ENCODE measurements at places on chromosomes 5 and 9. TPM values are rescaled to one million over a fixed set of nuclear protein-coding genes. Genes with fewer than 3 reads are reported as not detected.

Gene TRMO
- 6.8 TPM for total RNA-seq

Gene LCN10
- total RNA-seq = not detected

Gene DBH
- 0.08 TPM for total RNA-seq

Gene SPAAR
- total RNA-seq = 32.0 TPM

Gene MVB12B
- total RNA-seq = 18.8 TPM

Gene DYNC2I2
- total RNA-seq = 35.4 TPM

Gene PAX5
- 1.3 TPM for total RNA-seq

Gene BAAT
- total RNA-seq = not detected

Gene PLPPR1
- 0.15 TPM for total RNA-seq

Gene LMNB1
- 69.8 TPM for total RNA-seq

Gene DDX46
- 59.4 TPM for total RNA-seq

Gene SLC25A2
- 0.62 TPM for total RNA-seq

- DNase-seq = no peak
- H3K4me3 ChIP-seq = no peak overlapping the region
- no peaks in the 10 kb centered on the region for H3K4me1 ChIP-seq
- no peaks in the 10 kb centered on the region for H3K27me3 ChIP-seq
- peaks cover 24% of the 10 kb centered on the region for H3K36me3 ChIP-seq
These were observed 14.4 kb downstream of the HNRNPK start for GRCh38 chr9:83965350-83966208.

GRCh38 chr5:92364986-92365550 lies 982.0 kb upstream of the ARRDC3 start:
- DNase-seq = no peak
- H3K4me3 ChIP-seq = no peak overlapping the region
- H3K27me3 ChIP-seq = no peaks in the 10 kb centered on the region

DNA sequence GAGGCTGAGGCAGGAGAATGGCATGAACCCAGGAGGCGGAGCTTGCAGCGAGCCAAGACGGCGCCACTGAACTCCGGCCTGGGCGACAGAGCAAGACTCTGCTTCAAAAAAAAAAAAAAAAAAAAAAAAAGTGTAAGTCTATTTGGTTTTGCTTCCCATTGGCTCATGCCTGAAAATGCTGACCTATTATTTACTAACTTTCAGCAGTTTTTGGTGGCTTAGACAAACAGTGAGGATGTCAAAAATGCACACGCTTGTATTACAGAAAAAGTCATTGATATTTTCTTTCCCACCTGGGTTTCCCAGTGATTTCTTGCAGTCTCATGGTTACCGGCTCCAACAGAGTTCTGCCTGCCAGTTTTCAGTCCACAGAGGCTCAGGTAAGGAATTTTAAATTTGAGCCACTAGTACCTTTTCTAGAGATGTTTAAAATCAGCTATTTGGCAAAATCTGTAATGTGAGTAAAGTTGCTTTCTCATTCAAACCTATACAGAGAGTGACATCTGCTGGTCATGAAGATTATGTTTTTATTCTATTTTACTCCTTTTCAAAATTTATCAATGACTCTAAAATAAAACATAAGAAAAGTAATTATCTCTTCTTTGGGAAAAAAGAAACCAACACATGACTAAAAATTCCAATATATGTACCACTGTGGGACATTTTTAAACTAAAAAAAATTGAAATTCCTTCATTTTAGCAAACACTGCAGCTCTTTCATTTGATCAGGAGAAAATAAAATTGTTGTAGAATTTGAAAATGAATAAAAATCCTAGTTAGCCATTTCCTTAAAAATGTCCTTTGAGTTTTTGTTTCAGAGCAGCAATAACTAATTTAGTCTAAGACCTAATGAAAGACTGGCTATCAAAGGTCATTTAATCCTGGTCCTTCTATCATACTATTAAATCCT lies 8.8 kb downstream of the FAM200C start:
- DNase-seq = no peak
- no peak overlapping the region for H3K27ac ChIP-seq
- no peak overlapping the region for H3K4me3 ChIP-seq
- no peaks in the 10 kb centered on the region for H3K27me3 ChIP-seq
- H3K36me3 ChIP-seq = peaks cover 6% of the 10 kb centered on the region

DNA sequence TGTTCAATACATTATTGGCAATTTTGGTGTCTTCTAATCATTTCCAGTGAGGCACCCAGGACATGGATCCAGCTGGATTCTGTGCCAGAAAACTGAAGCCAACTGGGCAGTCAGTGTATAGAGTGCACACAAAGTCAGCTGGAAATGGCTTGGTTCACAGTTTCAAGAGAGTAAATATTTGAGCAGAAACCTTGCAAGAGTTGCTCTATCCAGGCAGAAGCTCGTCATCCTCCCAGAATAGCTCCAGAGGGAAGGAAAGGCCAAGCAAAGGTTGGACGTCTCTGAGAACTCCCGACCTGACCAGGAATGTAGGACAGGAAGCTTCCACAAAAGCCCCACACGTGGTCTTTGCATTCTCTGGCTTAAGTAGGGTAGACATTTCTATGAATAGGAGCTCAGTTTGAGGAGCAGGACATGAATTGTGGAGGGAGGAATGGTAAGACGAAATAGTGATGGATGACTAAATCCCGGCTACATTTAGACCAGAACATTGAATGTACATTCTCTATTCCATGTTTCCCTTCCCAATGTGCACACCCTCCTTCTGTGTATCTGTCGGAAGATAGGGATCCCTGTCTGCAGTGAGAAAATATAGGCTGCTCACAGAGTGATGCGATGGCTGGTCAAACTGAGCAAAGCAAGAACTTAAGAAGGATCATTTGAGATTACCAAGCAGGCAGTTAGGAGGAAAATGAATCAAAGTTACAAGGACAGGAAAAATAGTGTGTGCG lies 72.7 kb upstream of the FCN2 start:
- H3K27me3 ChIP-seq = no peaks in the 10 kb centered on the region
- H3K4me3 ChIP-seq = no peak overlapping the region
- DNase-seq = no peak

- peaks cover 25% of the 10 kb centered on the region for H3K36me3 ChIP-seq
- DNase-seq = no peak
- H3K4me3 ChIP-seq = no peak overlapping the region
- no peaks in the 10 kb centered on the region for H3K4me1 ChIP-seq
These were observed 66.0 kb downstream of the AMBP start for GRCh38 chr9:114012126-114012525.

DNA sequence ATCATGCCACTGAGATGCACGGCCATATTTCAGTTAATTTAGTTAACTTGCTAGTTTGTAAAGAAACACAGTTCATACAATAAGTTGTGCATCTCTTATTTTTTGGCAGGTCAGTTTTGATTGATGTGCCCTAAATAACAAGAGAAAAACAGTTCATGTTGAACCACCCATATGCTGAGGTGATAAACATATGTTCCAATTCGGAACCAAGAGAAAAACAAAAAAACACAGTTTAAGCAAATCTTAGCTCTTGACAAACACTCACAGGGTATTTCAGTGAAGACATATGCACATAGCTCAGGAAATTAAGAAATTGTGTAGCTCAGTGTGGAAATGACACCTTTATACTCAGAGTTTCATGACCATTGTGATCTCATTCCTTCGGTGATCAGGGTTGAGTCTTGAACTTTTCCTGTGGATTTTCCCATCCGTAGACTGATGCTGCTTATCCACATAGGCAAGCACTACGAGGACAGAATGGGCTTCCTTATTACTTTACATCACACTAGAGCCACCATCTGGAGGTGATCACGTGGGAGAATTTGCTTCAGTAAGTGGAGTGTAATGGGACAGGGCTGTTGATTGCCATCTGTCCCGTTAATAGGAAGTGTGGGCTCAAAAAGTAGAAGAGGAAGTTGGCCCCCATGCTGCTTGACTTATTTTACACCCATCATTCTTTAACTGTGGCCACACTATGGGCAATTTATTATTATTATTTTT lies 773.0 kb downstream of the MTRR start:
- no peaks in the 10 kb centered on the region for H3K4me1 ChIP-seq
- no peak overlapping the region for H3K27ac ChIP-seq
- no peaks in the 10 kb centered on the region for H3K27me3 ChIP-seq
- no peak overlapping the region for H3K4me3 ChIP-seq
- DNase-seq = no peak

DNA sequence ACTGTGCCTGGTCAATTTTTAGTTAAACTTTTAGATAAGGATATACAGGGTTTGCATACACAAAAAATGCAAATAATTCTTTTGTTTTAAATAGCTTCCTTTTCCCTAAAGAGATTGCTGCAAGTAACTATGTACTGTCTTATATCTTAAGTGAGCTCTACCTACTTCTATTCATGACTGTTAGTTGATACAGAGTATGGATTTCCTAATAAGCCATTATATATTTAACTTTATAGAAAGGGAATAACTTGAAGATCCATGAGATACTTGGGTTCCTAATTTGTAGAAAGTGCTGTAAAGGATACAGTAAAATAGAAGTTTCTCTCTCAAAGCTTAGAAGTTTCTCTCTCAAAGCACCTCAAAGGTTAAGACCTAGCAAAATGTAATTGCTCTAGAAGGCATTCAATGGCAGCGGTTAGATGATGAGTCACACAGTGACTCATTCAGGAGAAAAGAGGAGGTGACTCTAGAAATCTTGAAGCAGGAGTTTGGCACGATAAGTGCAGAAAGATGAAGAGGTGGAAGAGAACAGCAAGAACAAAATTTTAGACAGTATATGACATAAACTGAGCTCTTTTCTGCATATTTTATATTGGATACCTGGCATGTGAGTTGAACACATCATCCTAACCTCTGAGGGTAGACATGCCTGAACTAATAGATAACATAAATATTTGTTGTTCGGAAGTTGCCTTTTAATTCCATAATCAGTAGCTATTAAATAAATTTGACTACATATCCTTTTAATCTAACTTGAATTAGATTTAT lies 5.5 kb upstream of the DNAJC21 start:
- no peaks in the 10 kb centered on the region for H3K27me3 ChIP-seq
- H3K4me1 ChIP-seq = no peaks in the 10 kb centered on the region
- H3K36me3 ChIP-seq = peaks cover 6% of the 10 kb centered on the region
- no peak for DNase-seq
- H3K27ac ChIP-seq = no peak overlapping the region

- peaks cover 2% of the 10 kb centered on the region for H3K4me1 ChIP-seq
- H3K36me3 ChIP-seq = no peaks in the 10 kb centered on the region
- H3K4me3 ChIP-seq = no peak overlapping the region
- H3K27me3 ChIP-seq = peaks cover 2% of the 10 kb centered on the region
These were observed 5.1 kb upstream of the WDR5 start for GRCh38 chr9:134130503-134131375.

DNA sequence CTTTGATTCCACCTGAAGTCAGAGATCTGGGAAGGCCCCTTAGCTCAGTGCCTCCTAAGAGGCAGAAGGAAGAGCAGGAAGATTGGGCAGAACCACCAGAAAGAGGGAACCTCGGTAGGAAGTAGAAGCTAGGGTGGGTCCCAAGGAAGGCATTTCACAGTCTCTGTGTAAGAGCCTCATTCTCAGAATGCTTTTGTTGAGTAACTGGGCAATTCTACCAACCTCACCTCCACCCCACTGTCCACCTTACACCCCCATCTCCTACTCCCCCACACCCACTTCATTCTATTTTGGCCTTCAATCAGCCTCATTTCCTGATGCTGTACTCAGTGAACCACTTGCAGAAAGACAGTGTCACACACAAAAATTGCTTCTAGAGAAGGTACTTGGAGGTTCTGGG lies 3.5 kb downstream of the HBEGF start:
- peak overlapping the region; percentile 73 for H3K4me3 ChIP-seq
- peaks cover 49% of the 10 kb centered on the region for H3K4me1 ChIP-seq
- no peak overlapping the region for H3K27ac ChIP-seq
- H3K27me3 ChIP-seq = peaks cover 8% of the 10 kb centered on the region
- DNase-seq = no peak
- peaks cover 24% of the 10 kb centered on the region for H3K36me3 ChIP-seq

- no peak for DNase-seq
- no peaks in the 10 kb centered on the region for H3K4me1 ChIP-seq
- peaks cover 2% of the 10 kb centered on the region for H3K27me3 ChIP-seq
- no peak overlapping the region for H3K4me3 ChIP-seq
These were observed 59.5 kb upstream of the TMEM215 start for GRCh38 chr9:32723789-32724325.

DNA sequence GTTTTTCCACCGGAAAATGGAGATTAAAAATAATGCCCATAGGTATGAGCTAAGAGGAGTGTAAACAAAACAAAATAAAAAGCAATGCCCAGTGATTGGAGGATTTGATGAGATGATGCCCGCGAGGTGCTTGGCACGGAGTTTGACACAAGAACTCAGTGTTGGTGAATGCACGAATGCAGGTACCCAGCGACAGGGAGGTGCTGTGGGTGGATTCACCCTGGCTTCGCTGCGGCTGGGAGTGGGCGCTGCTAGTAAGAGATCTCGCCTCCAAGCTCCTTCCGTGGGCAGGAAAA lies 526 bp upstream of the STXBP1 start:
- DNase-seq = no peak
- H3K27ac ChIP-seq = peak overlapping the region; percentile 88

- H3K27ac ChIP-seq = no peak overlapping the region
- H3K4me1 ChIP-seq = peaks cover 10% of the 10 kb centered on the region
- no peak overlapping the region for H3K4me3 ChIP-seq
- no peaks in the 10 kb centered on the region for H3K36me3 ChIP-seq
These were observed 59.2 kb downstream of the CDH18 start for GRCh38 chr5:19928562-19929421.

- no peaks in the 10 kb centered on the region for H3K36me3 ChIP-seq
- DNase-seq = no peak
- H3K4me3 ChIP-seq = no peak overlapping the region
- peaks cover 5% of the 10 kb centered on the region for H3K4me1 ChIP-seq
These were observed 27.9 kb upstream of the IFNA14 start for GRCh38 chr9:21267485-21268346.

DNA sequence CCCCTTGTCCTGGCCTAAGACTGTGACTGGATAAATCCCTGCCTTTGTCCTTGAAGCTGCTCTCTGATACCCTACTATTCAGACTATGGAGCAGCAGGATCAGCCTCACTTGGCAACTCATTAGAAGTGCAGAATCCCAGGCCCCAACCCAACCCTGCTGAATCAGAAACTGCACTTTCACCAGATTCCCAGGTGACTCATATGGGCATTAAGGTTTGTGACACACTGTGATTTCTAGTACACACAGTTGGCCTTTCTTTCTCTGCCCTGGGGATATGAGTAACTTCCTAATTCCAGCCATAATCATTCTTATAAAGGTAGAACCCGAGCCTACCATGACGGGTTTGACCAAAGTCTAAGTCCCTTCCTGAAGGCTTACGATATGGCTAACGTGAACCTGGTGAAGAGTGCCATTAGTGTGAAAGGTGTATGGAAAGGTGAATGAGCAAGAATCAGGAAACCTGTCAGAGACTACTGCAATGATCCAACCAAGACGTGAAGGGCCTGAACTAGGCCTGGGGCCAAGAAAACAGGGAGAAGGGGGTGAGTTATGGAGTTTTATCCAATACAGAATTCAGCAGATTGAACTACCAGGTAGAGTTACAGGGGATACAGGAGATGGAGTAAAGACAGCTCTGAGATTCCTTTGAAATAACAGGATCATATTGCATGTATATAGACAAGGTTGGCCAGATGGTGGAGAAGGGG lies 533.0 kb downstream of the BNC2 start:
- no peaks in the 10 kb centered on the region for H3K36me3 ChIP-seq
- DNase-seq = no peak
- H3K4me3 ChIP-seq = no peak overlapping the region
- peaks cover 3% of the 10 kb centered on the region for H3K27me3 ChIP-seq
- H3K4me1 ChIP-seq = no peaks in the 10 kb centered on the region
- no peak overlapping the region for H3K27ac ChIP-seq

- H3K4me3 ChIP-seq = no peak overlapping the region
- DNase-seq = no peak
- H3K27ac ChIP-seq = no peak overlapping the region
- H3K27me3 ChIP-seq = no peaks in the 10 kb centered on the region
These were observed 149.2 kb upstream of the KLF9 start for GRCh38 chr9:70563431-70564204.

GRCh38 chr5:92552206-92553160 lies 1028.5 kb downstream of the NR2F1-AS1 start:
- H3K4me1 ChIP-seq = no peaks in the 10 kb centered on the region
- H3K27ac ChIP-seq = no peak overlapping the region
- H3K36me3 ChIP-seq = no peaks in the 10 kb centered on the region
- no peaks in the 10 kb centered on the region for H3K27me3 ChIP-seq
- no peak for DNase-seq
- H3K4me3 ChIP-seq = no peak overlapping the region
